ENCODE measurements at places on chromosomes 5 and 9. TPM values are rescaled to one million over a fixed set of nuclear protein-coding genes. Genes with fewer than 3 reads are reported as not detected.

DNA sequence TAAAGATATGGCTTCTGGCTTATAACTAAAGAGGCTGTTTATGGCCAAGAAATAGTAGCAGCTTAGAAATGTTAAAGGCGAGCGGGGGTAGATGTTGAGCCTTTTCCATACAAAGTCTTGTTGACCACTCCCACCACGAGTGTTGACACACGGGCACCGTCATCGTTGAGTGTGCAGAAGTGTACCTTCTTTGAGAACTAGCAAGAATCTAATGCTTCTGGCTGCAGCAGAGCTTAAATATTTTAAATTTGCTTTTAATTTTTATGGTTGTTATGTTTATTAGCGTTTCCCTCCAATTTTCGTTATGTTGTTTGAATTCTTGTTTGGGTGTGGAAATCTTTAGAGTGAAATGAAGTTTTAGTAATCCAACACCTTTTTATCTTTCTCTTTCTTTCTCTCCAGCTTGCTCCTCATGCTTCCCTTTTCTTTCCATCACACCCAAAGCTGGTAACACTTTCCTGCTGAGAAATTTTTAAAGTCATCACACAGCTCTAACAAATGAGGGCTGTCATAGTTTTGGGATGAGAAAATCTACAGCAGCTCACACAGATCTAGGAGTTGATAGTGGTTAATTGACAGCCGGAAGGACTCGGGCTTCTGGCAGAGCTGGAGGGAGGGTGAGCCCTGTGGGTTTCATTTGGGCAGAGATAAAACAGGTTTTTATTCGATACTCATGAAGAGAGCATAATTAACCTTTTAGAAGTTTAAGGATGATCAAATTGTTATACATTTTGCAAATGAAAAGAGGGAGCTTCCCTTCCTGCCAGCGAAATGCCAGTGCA, 120.1 kb upstream of the ZNF608 start:
- no peak for DNase-seq
- H3K36me3 ChIP-seq = no peaks in the 10 kb centered on the region
- H3K4me3 ChIP-seq = no peak overlapping the region

DNA sequence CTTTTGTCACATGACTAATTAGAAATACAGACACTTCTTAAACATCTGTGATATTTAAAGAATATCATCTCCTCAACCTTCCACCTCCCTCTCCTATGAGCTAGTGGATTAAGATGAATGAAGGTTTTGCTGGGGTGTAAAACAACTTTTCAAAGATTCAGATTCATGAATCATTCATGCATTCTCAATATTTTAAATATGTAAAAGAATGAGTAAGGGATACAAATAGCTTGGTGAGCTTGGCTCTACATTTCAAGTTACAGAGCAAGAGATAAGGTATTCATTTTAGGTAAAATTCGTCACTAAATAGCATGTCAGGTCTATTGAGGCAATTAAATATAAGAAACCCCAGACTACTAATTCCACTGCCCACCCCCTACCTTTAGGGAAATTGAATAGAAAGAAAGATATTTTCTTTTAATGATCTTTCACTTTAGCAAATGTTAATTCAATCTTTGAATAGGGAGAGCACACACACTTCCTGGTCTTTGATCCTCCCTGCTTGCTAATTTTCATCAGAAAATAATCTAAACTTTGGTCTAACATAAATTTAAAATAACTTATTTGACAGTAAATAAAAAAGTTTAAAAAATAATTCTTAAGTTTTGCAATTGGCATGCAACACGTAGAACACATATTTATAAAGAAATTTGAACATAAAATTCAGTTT, 486.9 kb upstream of the ITGA1 start:
- no peak for DNase-seq
- no peaks in the 10 kb centered on the region for H3K27me3 ChIP-seq
- no peak overlapping the region for H3K4me3 ChIP-seq
- H3K36me3 ChIP-seq = no peaks in the 10 kb centered on the region
- no peak overlapping the region for H3K27ac ChIP-seq

GRCh38 chr9:129607027-129607387, 13.9 kb downstream of the C9orf50 start:
- H3K4me1 ChIP-seq = peaks cover 52% of the 10 kb centered on the region
- no peak overlapping the region for H3K4me3 ChIP-seq
- H3K27me3 ChIP-seq = no peaks in the 10 kb centered on the region

- H3K27ac ChIP-seq = no peak overlapping the region
- H3K4me3 ChIP-seq = no peak overlapping the region
- no peak for DNase-seq
- no peaks in the 10 kb centered on the region for H3K27me3 ChIP-seq
- no peaks in the 10 kb centered on the region for H3K36me3 ChIP-seq
These were observed 207.0 kb upstream of the SLC30A5 start for GRCh38 chr5:68886814-68887213.

GRCh38 chr9:2767800-2768677, 50.7 kb downstream of the KCNV2 start:
- no peaks in the 10 kb centered on the region for H3K4me1 ChIP-seq
- no peaks in the 10 kb centered on the region for H3K27me3 ChIP-seq
- no peak for DNase-seq
- H3K27ac ChIP-seq = no peak overlapping the region
- no peak overlapping the region for H3K4me3 ChIP-seq
- H3K36me3 ChIP-seq = no peaks in the 10 kb centered on the region

DNA sequence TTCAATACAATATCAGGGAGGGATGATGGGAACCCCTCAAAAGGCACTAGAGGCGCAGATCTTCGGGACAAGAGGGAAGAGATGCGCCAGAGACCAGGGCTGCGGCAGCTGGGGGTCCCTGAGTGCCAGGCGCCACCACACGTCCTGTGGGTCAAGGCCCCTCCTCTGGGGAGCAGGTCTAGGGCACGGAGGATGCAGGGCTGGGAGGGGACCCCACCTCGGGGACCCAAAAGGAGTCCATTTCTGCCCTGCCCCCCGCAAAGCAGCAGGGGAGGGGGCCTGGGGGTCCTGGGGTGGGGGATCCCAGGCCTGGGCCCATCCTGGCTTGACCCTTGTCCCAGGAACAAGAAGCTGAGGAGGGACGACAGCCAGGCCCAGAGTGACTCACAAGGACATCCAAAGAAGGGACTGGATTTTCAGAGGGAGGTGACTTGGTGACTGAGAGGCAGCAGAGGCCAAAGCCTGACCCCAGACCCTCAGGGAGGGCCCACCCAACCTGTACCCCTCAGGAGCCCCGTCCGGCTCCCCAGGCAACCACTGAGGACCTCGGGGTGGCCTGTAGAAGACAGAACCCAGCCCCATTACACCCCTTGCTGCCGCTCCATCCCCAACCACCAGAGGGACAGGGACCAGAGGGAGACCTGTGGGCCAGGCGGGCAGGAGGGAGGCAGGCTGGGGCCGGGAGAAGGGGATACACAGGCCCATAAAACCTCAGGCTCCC, 54.2 kb downstream of the LRSAM1 start:
- no peak overlapping the region for H3K4me3 ChIP-seq
- no peaks in the 10 kb centered on the region for H3K27me3 ChIP-seq
- peak overlapping the region; percentile 37 for H3K27ac ChIP-seq
- no peak for DNase-seq
- H3K36me3 ChIP-seq = peaks cover 62% of the 10 kb centered on the region

GRCh38 chr5:107871023-107871422, 200.3 kb upstream of the EFNA5 start:
- no peak overlapping the region for H3K27ac ChIP-seq
- no peak for DNase-seq
- H3K27me3 ChIP-seq = no peaks in the 10 kb centered on the region
- H3K4me3 ChIP-seq = no peak overlapping the region
- no peaks in the 10 kb centered on the region for H3K36me3 ChIP-seq
- no peaks in the 10 kb centered on the region for H3K4me1 ChIP-seq

Gene IFNB1
- not detected for total RNA-seq
